Smooth muscle cell of the pulmonary artery (primary cell): ENCODE measurements at places on chromosomes 1 and 21. TPM values are rescaled to one million over a fixed set of nuclear protein-coding genes. Genes with fewer than 3 reads are reported as not detected.

SYF2 gene
- total RNA-seq = 20.4 and 25.0 TPM in 2 replicates

SPRR3 gene
- total RNA-seq = not detected in 2 replicates

OR2L2 gene
- total RNA-seq = not detected in 2 replicates

CLCA4 gene
- total RNA-seq = not detected in 2 replicates

ACTL8 gene
- 0.07 TPM in 1 of 2 replicates, not detected in the other for total RNA-seq

TGFB2 gene
- total RNA-seq = 36.2 and 56.9 TPM in 2 replicates

ZNF695 gene
- 0.79 and 0.98 TPM in 2 replicates for total RNA-seq

AMY2B gene
- 1.9 and 2.7 TPM in 2 replicates for total RNA-seq

CD164L2 gene
- not detected in 2 replicates for total RNA-seq

ECM1 gene
- 42.9 and 72.5 TPM in 2 replicates for total RNA-seq

NEXN gene
- 10.4 and 13.0 TPM in 2 replicates for total RNA-seq

KRTAP7-1 gene
- total RNA-seq = not detected in 2 replicates

RASSF5 gene
- total RNA-seq = 5.7 and 6.1 TPM in 2 replicates

MCOLN2 gene
- 0.85 and 1.3 TPM in 2 replicates for total RNA-seq

FOXD3 gene
- total RNA-seq = not detected in 2 replicates

LCE3E gene
- total RNA-seq = not detected in 2 replicates

GBP7 gene
- not detected in 2 replicates for total RNA-seq

CD84 gene
- total RNA-seq = not detected in 2 replicates

URB1 gene
- 27.6 and 30.0 TPM in 2 replicates for total RNA-seq

PSMA5 gene
- 36.6 and 52.4 TPM in 2 replicates for total RNA-seq

IFNLR1 gene
- total RNA-seq = under 0.01 TPM in 1 of 2 replicates, not detected in the other

SYTL1 gene
- total RNA-seq = 0.07 TPM in 2 replicates

PAPPA2 gene
- total RNA-seq = 16.5 and 18.9 TPM in 2 replicates

TCEA3 gene
- 18.0 and 20.0 TPM in 2 replicates for total RNA-seq

TMPRSS2 gene
- not detected in 2 replicates for total RNA-seq

IQGAP3 gene
- 6.0 and 16.6 TPM in 2 replicates for total RNA-seq

C1QA gene
- total RNA-seq = not detected in 2 replicates

AIRE gene
- 0.03 and 0.07 TPM in 2 replicates for total RNA-seq

DDR2 gene
- total RNA-seq = 282 and 310 TPM in 2 replicates

BACE2 gene
- 120 and 146 TPM in 2 replicates for total RNA-seq

IFI16 gene
- 70.6 and 88.2 TPM in 2 replicates for total RNA-seq

TMEM82 gene
- total RNA-seq = not detected in 2 replicates

NUP210L gene
- total RNA-seq = 0.07 and 0.23 TPM in 2 replicates
